ENCODE measurements at places on chromosomes 1 and 21. TPM values are rescaled to one million over a fixed set of nuclear protein-coding genes. Genes with fewer than 3 reads are reported as not detected.

Gene APOBEC4
- total RNA-seq = not detected

Gene RIIAD1
- not detected for total RNA-seq

Gene E2F2
- 1.7 TPM for total RNA-seq

Gene ORC1
- 2.0 TPM for total RNA-seq

Gene UQCRHL
- 0.82 TPM for total RNA-seq

Gene FAM3B
- total RNA-seq = not detected

Gene FOXO6
- total RNA-seq = 0.13 TPM

GRCh38 chr1:230288641-230289349 is 137.3 kb downstream of the PGBD5 start:
- no peak for DNase-seq
- H3K27ac ChIP-seq = no peak overlapping the region
- no peak overlapping the region for H3K4me3 ChIP-seq

- no peaks in the 10 kb centered on the region for H3K36me3 ChIP-seq
- H3K27me3 ChIP-seq = no peaks in the 10 kb centered on the region
- no peak for DNase-seq
- no peak overlapping the region for H3K4me3 ChIP-seq
- H3K4me1 ChIP-seq = peaks cover 2% of the 10 kb centered on the region
Observed at GRCh38 chr1:43532716-43533115, 2.0 kb downstream of the PTPRF start.

DNA sequence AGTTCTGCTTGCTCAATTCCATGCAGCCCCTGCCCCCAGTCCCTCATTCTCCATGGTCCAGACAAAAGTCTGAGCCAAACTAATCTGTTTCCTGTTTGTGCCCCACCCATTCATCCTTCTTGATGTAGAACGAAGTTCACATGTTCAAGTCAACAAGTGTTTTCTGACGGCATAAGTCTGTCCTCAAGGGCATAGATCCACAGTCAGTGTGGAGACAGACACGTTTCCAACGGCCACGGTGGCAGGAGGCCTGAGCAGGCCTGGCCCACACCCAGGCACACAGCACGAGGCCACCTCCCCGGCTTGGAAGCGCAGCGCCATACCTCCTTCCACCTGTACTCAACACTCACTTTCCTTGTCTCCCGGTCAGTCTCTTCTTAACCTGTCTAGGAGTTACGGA is 16.1 kb downstream of the ADORA1 start:
- no peaks in the 10 kb centered on the region for H3K27me3 ChIP-seq
- H3K4me3 ChIP-seq = no peak overlapping the region
- H3K4me1 ChIP-seq = no peaks in the 10 kb centered on the region
- H3K27ac ChIP-seq = no peak overlapping the region

- no peaks in the 10 kb centered on the region for H3K27me3 ChIP-seq
- H3K4me1 ChIP-seq = peaks cover 13% of the 10 kb centered on the region
- no peak overlapping the region for H3K4me3 ChIP-seq
- no peak overlapping the region for H3K27ac ChIP-seq
- no peaks in the 10 kb centered on the region for H3K36me3 ChIP-seq
- no peak for DNase-seq
Observed at GRCh38 chr1:43786201-43786958, 79.0 kb downstream of the ST3GAL3 start.

DNA sequence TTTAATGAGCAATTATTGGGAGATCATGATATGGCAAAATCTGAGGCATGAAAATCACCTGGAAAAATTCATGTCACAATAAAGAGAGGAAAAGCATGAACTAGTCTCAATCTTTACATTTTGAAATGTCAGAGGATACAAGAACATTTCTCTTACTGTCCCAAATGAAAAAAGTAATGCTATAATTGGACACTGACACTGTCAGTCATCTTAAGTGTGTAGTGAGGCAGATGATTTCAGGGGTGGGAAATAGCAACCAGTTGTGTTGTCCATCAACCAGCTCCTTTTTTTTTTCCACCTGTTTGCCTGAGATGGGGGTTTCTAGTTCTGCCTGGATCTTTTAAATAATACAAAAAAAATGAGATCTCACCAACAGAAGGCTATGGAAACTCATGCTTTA is 646.2 kb downstream of the KCNT2 start:
- no peaks in the 10 kb centered on the region for H3K4me1 ChIP-seq
- H3K27ac ChIP-seq = no peak overlapping the region
- no peaks in the 10 kb centered on the region for H3K27me3 ChIP-seq
- H3K36me3 ChIP-seq = no peaks in the 10 kb centered on the region
- no peak for DNase-seq

GRCh38 chr1:207892764-207893163 is 18.2 kb downstream of the CD34 start:
- no peaks in the 10 kb centered on the region for H3K4me1 ChIP-seq
- H3K4me3 ChIP-seq = no peak overlapping the region
- no peaks in the 10 kb centered on the region for H3K27me3 ChIP-seq

DNA sequence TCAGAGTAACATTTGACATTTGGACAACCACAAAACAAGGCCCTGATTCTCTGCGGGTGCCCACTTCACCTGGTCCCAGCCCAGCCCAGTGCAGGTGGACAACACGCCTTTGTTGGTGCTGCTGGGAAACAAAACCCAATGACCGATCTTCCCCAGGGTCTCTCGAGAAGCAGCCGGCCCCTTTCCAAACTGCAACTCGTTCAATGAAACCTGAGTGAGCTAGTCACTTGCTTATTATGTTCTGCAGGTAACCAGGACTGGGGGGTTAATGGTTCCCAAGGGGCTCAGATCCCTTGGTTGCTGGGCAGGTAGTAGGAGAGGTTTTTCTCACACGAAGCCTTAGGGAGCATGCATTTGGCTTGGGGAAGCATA is 42.9 kb downstream of the ABCG1 start:
- H3K27me3 ChIP-seq = no peaks in the 10 kb centered on the region
- H3K4me1 ChIP-seq = peaks cover 6% of the 10 kb centered on the region
- H3K36me3 ChIP-seq = peaks cover 11% of the 10 kb centered on the region
- DNase-seq = no peak

GRCh38 chr1:179550746-179551682 is 24.7 kb downstream of the NPHS2 start:
- no peaks in the 10 kb centered on the region for H3K36me3 ChIP-seq
- no peak overlapping the region for H3K4me3 ChIP-seq
- H3K4me1 ChIP-seq = no peaks in the 10 kb centered on the region
- no peak overlapping the region for H3K27ac ChIP-seq
- no peaks in the 10 kb centered on the region for H3K27me3 ChIP-seq

DNA sequence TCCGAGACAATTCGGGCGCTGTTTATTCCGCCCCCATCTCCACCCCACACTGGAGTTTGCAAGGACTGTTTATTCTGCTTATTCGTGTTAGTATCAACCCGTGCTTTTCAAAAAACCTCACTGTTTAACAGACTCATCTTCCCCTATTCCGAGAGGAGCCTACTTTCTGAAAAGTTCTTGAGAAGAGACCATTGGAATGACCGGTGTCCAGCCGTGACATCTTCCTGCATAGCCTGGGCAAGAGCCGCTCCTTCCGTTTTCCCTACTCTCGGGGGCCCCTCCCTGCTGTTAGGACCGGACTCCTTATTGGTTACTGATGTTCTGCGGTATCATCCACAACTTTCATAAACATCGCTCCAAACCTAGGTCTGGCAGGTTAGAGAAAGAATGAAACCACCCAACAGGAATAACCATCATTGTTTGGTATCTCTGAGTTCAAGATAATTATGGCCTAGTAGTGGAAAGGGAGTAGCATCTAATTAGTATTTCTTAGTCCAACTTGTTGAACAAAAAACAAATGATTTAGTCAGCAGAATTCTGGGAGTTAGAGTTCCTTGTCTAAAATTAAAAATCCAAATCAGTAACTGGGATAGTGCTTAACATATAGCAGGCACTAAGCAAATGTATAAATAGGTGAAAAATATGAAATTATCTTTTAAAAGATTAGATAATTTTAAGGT is 837 bp downstream of the STXBP3 start:
- H3K27me3 ChIP-seq = no peaks in the 10 kb centered on the region
- H3K36me3 ChIP-seq = peaks cover 15% of the 10 kb centered on the region
- peak overlapping the region; percentile 90 for H3K4me3 ChIP-seq
- H3K27ac ChIP-seq = peak overlapping the region; percentile 99

DNA sequence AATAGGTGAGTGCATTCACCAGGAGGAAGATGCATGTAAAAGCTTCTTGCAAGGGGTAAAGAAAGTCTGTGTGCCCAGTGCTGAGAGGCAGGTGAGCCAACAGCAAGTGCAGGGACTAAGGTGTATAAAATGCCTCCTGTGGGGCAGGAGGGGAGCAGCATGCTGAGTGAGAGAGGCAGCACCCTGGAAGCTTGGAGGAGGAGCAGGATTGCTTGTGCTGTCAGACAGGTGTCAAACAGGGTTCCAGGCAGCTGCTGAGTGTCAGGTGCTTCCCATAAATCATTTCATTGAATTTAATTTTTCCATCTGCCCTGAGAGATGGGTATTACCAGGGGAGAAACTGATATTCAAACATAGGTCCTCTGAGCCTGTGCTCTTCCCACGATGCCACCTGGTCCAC is 13.9 kb downstream of the BSND start:
- H3K27ac ChIP-seq = no peak overlapping the region
- H3K4me3 ChIP-seq = no peak overlapping the region
- peaks cover 15% of the 10 kb centered on the region for H3K27me3 ChIP-seq
- no peaks in the 10 kb centered on the region for H3K4me1 ChIP-seq
- no peak for DNase-seq

DNA sequence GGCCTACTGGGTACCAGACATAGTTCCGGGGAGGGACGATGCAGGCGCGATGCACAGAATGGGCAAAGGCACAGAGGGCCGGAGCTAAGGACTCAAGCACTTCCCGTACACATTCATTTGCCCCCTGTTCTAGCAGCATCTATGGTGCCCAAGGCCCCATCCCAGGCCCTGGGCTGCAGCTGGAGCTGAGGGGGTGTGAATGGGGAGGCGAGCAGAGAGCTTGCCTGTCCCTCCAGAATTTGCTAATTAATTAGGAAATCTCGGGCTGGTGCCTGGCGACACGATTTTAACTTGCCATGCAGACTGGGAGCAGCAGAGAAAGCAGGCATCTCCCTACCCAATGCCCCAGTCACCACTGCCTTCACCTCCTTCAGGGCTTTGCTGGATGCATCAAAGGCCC is 35.9 kb downstream of the EPHA2 start:
- H3K4me1 ChIP-seq = peaks cover 4% of the 10 kb centered on the region
- no peak overlapping the region for H3K4me3 ChIP-seq
- no peak for DNase-seq

DNA sequence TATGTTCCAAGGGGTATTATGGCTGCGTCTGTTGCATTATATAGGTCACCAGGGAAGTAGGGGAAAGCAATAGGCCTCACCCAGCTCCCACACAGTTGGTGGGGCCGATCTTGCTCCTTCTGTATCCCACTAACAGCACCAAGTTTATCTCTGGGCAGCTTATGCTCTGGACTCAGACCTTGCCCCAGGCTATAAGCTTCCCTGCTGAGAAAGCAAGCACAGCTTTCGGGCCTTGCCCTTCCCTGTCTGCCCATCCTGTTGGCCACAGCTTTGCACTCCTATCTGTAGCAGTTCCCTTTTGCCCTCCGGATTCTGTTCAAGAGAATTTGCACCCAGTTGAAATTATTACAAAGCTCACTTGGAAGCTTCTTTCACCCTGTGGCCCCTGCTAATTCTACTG is 12.9 kb downstream of the KCNE1 start:
- H3K27me3 ChIP-seq = no peaks in the 10 kb centered on the region
- H3K4me1 ChIP-seq = no peaks in the 10 kb centered on the region
- DNase-seq = no peak
